Activated T-helper 1 cell treated with anti-CD3 and anti-CD28 coated beads, Interleukin-12 subunit alpha, Interleukin-12 subunit beta, Interleukin-2, Interleukin-4 antibody, amounts not matched to agents 30 ng/mL and 10 ng/mL and 1 ng/mL, durations not matched to agents 14 hours and 24 hours and 36 hours (primary cell): ENCODE measurements at places on chromosomes 3 and 15. TPM values are rescaled to one million over a fixed set of nuclear protein-coding genes. Genes with fewer than 3 reads are reported as not detected.

The NUSAP1 gene
- 112 and 117 TPM in 2 replicates for total RNA-seq

DNA sequence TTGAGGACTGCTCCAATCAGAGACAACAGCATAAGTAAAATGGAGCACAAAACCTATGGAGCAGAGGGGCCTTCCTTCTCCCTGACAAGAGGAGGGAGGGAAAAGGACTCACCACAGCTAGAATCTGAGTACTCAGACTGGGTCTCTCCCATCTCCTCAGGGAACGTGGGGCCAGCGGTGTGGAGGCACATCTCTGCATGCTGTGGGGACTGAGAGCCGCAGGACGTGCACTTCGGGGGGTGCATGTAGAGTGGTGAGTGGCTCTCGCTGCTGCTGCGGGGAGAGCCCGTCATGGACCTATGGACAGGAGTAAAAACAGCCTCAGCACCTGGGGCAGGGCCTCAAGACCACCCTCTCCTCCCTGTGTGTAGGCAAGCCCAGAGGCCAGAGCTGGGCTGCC lies 17.0 kb downstream of the BCL6 start:
- DNase-seq = no peak

DNA sequence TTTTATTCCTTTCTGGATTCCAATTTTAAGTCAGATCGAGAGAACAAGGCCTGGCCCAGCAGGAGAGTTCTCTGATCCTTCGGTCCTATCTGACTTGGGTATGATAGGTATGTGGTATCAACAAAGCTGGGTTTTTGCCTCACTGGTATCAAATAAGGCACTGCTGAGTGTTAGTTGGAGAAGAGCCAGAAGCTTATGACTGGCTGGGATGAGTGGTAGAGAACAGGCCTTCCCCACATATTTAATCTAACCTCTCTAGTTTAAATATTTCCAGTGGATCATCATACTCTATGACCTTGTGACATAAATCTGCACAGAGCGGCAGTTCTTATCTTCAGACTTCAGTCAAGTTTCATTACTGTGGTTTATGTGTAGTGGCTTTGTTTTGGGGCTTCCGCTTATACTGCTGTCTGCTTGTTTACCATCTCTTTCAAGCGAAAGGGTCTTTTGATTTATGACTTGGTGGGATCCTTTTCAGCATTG lies 164.5 kb downstream of the PTPRG start:
- no peak for DNase-seq

- DNase-seq = no peak
These were observed 36.1 kb upstream of the MCF2L2 start for GRCh38 chr3:183464480-183464879.

The TF gene
- 0.02 TPM in 1 of 2 replicates, not detected in the other for total RNA-seq

GRCh38 chr3:125240496-125240895 lies 27.9 kb upstream of the SLC12A8 start:
- no peak for DNase-seq

GRCh38 chr15:85477730-85478129 lies 97.3 kb downstream of the AKAP13 start:
- no peak for DNase-seq

DNA sequence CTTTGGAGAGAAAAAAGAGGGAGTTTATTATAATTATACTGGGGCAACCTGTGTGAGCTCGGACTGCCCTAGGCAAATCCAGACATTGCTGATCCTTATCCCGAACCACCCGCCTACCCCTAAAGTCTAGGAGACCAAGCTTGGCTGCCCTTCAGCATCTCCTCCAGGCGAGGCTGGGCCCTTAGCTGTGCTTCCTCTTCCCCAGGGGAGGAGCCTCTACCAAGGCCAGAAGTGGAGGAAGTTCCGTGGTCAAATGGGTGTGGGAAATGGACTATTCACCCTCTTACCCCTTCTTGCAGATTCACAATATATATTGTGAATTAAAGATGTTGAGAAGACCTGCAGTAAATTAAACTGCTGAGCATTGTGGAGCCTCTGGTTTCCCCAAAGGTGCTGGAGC lies 158.3 kb upstream of the HES1 start:
- no peak for DNase-seq

- DNase-seq = peak; percentile 19
These were observed 794 bp downstream of the ARPP19 start for GRCh38 chr15:52567871-52568600.

GRCh38 chr3:160124224-160124623 lies 101.0 kb upstream of the C3orf80 start:
- no peak for DNase-seq

GRCh38 chr3:67875858-67876257 lies 221.4 kb upstream of the SUCLG2 start:
- no peak for DNase-seq

DNA sequence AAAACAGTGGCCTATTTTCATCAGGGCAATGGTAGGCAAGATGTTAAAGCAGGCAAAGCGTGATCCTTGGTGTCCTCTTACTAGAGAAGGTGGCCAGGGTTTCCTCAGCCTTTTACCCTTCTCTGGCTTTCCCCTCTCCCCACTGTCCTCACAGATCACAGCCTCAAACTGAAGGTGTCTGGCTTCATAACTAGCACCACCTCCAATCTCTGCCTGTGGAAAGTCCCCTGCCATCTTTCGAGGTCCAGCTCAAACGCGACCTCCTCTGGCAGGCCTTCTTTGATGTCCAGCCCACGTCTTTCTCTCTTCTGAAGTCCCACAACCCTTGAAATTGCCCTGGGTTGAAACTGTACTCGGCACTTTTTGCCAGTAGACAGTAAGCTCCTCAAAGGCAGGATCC lies 35.9 kb downstream of the CYP19A1 start:
- no peak for DNase-seq

The RYR3 gene
- 0.02 TPM in 1 of 2 replicates, not detected in the other for total RNA-seq

The LDHAL6B gene
- total RNA-seq = not detected in 2 replicates

- DNase-seq = no peak
These were observed 114.6 kb downstream of the NFKBIZ start for GRCh38 chr3:101963902-101964362.

DNA sequence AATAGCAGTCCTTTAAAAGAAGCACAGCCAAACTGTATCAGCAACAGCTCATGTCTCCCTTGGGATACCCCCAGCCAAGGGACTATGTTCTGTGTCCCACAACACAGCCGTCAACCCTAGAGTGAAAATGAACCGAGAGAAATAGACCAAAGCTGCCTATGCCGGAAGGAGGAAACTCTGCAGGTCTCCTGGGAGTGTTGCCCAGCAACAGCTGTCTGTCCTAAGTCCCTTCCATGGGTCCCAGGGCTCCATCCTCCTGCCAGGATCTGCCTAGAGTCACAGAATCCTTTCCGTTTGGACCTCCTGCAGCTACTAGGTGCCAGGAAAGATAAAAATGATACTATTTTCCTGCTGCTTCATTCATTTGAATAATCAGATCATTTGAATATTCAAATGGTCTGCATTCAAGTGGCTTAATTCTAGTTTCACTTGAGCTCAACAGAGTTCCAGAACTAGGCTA lies 53.1 kb downstream of the TRANK1 start:
- DNase-seq = no peak

- no peak for DNase-seq
These were observed 575 bp upstream of the PCYT1A start for GRCh38 chr3:196288141-196288460.

GRCh38 chr3:196186651-196187573 lies 24.3 kb downstream of the ZDHHC19 start:
- no peak for DNase-seq

GRCh38 chr3:136728473-136728872 lies 23.7 kb downstream of the STAG1 start:
- DNase-seq = no peak

DNA sequence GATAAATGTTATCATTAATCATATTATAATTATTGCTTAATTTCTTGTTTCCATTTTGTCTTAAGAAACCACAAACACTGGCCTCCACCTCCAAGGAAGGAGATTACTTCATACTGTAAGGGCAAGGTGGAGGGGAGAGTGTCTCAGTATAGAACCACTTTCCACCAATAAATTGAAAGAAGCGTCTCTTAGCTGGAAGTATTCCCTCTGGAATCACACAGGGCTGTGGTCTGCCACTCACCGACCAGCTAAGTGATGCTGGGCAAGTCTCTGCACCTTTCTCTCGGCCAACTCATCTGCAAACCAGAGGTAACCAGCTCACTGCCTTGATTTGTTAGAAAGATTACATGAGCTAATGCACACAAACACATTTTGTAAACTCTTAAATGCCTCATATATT lies 63.1 kb downstream of the EIF4E3 start:
- DNase-seq = no peak

The IMP3 gene
- 110 and 113 TPM in 2 replicates for total RNA-seq

DNA sequence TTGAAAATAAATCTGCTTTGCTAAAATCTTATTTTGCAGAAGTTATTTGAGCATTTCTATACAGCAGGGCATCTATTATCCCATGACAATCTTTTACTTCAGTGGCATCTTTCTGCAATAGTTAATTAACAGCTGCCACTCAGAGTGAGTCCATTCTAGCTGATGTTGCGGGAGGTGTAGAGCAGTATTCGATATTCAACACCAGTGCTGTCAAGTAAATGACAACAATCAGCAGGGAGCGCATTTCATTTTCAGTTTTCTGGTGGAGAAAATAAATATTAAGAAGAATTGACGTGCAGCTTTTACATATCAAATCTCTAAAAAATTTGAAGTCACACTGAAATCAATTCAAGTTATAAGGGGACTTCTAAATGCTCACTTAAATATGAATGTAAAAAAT lies 286.2 kb downstream of the CTNNB1 start:
- no peak for DNase-seq

The GP5 gene
- total RNA-seq = 0.27 and 0.31 TPM in 2 replicates

The FBN1 gene
- total RNA-seq = 0.47 and 0.61 TPM in 2 replicates

GRCh38 chr3:141864281-141864970 lies 12.0 kb upstream of the ATP1B3 start:
- no peak for DNase-seq

DNA sequence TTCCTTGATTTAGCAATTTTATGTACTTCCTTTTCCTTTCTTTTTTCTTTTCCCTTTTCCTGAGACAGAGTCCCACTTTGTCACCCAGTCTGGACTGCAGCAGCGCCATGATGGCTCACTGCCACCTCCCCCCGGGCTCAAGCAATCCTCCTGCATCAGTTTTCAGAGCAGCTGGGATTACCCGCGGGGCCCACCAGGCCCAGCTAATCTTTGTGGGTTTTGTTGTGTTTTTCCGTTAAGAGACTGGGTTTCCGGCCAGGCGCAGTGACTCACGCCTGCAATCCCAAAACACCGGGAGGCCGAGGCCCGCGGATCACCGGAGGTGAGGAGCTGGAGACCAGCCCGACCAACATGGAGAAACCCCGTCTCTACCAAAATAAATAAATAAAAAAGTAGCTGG lies 17.7 kb downstream of the GOLGA8S start:
- DNase-seq = no peak

The ZCWPW2 gene
- 0.24 TPM in 1 of 2 replicates, not detected in the other for total RNA-seq

GRCh38 chr3:100260081-100260684 lies 609 bp upstream of the TBC1D23 start:
- no peak for DNase-seq

DNA sequence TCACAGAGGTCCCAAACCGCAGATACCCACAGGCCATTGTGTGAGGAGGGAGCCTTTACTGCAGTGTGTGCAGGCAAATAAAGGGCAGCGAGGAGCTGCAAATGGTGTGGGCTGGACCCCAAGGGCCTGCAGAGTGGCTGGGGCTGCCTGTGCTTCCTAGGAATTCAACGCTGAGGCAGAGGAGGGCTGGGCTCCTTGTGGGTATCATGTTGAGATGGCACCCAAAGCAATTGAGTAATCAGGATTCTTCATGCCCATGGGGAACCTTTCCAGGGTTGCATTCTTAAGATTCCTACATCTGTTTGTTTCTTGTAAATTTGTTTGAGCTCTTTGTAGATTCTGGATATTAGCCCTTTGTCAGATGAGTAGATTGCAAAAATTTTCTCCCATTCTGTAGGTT lies 85.4 kb upstream of the LIPC start:
- DNase-seq = no peak

The CLDN1 gene
- 0.22 and 0.34 TPM in 2 replicates for total RNA-seq

The CILP gene
- not detected in 2 replicates for total RNA-seq

The LRRC31 gene
- not detected in 2 replicates for total RNA-seq

GRCh38 chr3:66228707-66229106 lies 7.9 kb downstream of the SLC25A26 start:
- no peak for DNase-seq

The MANF gene
- total RNA-seq = 200 and 208 TPM in 2 replicates
